Activated gamma-delta T cell treated with Interleukin-2 at 50 U/mL for 16 hours (primary cell): ENCODE measurements at places on chromosomes 5 and 9.

DNA sequence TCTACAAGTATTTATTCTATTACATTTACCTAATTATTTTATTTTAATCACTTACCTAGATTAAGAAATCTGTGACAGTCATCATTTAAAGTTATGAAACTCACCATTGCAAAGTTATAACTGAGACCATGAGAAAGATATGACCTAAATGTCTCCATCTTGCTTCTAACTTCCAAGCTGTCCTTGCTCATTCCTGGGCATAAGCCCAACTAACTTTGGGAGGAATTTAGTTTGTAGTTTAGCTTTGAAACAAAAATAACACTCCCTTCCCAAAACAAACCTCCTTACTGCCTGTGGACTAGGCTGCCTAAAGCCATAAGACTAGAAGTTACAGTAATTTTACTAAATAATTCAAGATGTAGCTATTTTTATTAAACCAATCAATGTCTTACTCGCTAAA, 195.6 kb upstream of the RAI14 start:
- no peak for DNase-seq

DNA sequence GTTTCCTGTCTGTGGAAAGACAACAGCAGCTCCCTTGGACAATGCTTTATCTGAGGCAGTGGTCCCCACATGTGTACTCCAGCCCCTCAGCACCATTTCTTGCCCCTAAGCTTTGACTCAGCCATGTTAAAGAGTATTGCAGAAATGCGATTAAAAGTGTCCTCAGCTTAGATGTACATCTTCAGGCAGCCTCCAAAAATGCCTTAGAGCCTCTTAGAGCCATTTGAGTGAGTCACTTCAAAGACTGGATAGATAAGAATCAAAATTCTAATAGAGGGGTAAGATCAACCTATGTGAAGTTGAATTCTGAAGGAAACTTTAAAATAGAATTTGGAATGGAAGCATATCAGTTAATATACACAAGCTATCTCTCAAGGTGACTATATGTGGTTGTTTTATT, 296.3 kb downstream of the ADAMTS6 start:
- DNase-seq = no peak

DNA sequence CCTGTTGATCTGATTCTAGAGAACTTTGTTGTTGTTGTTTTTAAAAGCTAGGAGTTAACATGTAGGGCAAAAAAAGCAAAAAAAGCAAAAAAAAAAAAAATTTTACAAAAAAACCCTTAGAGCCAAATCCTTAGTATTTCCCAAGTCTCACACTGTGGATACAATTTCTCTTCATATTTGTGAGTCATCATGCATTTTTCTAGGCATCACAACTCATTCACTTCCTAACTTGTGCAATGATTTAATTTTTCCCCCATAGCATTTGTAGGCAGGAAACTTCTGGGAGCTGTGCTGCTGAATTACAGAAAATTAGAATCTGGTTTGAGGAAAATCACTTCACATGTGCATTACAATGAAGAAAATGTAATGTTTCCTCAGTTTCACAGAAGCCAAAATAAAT, 91.9 kb downstream of the MARCHF3 start:
- no peak for DNase-seq

- no peak for DNase-seq
These were observed 389.6 kb downstream of the SEMA5A start for GRCh38 chr5:9156282-9156681.

- DNase-seq = no peak
These were observed 3.3 kb upstream of the LHX2 start for GRCh38 chr9:124008303-124008693.

- DNase-seq = no peak
These were observed 10.0 kb downstream of the NKD2 start for GRCh38 chr5:1018596-1018995.

GRCh38 chr5:141875795-141876627, 2.2 kb downstream of the PCDH1 start:
- DNase-seq = no peak

DNA sequence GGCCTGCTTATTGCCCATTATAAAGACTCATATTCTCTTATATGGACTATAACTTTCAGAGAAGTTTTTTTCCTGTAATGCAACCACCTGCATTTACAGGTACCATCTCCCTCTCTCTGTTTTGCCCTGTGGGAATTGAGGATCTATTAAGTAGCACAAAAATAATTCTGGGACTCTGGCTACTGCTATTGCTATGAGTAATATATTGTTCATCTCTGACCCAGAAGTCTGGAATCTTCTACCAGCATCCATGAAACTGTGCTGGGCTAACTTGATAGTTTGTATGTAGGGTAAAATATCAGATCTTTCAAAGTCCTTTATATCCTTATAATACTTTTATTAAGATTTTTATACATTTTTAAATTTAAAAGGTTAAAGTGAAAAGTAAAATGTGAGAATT, 607.2 kb downstream of the EFNA5 start:
- no peak for DNase-seq

GRCh38 chr9:113184539-113184938, 33.7 kb downstream of the SLC31A2 start:
- no peak for DNase-seq

DNA sequence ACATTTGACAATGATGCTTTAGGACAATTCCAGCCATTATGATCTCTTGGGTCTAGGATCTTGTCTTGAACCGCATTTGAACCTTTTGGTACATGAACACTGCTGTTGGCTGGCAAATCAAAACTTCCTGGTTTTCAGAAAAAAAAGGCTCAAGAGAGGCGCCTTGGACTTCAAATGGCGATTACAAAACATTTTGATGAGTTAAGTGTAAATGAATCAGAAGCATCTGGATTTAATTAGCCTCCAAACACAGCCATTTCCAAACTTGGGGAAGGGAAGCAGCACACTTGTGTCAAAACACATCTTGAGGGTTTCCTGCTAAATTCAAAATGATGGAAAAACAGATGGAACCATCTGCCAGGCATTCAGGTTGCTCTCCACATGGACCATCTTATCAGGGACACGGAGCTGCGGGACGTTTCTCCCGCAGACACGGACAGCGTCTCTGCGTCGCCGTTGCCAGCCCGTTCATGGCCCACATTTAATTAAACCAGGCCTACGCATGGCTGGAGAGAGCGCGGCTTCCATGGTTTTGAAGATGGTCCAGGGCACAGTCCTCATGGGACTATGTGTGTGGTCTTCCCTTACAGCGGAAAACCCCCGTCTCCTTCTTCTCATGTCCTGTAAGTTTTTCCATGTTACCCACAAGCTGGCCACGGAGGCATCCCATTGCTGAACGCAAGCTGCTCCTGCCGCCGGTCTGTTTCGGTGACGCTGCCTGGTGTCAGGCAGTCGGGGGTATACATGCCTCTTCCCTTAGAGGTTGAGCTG, 55.8 kb upstream of the PTCH1 start:
- no peak for DNase-seq

DNA sequence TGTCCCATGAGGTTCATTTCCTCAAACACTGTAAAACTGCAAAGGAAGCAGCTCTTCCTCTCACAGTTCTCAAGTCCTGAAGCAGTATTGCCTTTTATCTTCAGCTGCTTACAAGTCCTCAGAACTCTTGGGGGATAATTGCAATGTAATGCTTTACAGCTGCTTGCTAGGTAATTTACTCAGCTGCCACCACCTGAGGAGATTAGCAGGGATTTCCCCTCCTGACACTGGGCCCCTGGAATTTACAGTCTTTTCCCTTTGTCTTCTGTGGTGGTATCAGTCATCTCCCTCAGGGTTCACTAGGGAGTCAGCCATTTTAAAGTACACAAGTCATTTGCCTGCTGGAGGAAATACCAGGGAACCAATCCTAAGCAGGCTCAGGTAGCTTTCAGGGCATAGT, 754.3 kb upstream of the GRAMD2B start:
- DNase-seq = no peak

GRCh38 chr5:115455301-115455707, 89.3 kb downstream of the FEM1C start:
- no peak for DNase-seq

DNA sequence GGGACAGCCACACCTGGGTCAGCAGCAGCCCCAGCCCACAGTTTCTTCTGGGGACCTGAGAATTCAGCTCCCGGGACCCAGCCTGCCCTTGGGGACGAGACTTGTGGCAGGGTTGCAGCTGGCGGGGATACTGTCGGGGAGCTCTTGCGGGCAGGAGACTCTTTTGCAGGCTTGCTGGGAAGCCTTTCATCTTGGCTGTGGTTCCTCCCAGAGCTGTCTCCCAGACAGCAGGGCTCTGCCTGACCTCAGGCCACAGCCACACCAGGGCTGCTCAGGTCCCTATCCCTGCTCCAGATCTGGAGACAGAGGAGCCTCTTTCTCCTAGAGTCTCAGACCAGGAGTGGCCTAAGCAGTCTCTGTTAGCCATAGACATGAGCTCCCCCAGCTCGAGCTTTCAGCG, 4.7 kb upstream of the MYMK start:
- no peak for DNase-seq

GRCh38 chr9:130409246-130409645, 35.5 kb upstream of the ASS1 start:
- no peak for DNase-seq

DNA sequence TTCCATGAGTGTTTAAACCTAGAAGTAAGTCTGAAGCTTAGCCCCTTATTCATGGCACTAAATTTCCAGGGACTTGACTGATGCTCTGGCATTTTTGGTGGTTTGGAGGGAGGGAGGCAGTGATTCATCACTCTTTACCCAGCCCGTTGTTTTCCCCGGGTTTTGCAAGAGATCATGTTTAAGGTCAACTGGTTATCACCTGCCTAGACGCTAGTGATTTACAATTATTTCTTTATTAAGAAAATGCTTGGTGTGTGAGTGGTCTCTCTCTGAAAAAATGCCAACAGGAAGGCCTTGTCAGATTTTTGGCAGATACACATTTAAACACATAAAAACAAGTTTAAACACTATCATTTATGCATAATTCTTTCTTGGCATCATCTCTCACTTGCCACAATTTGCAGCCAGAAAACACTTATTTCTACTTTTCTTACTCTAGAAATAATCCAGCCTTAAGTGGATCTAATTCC, 737.9 kb upstream of the ZNF608 start:
- DNase-seq = no peak

DNA sequence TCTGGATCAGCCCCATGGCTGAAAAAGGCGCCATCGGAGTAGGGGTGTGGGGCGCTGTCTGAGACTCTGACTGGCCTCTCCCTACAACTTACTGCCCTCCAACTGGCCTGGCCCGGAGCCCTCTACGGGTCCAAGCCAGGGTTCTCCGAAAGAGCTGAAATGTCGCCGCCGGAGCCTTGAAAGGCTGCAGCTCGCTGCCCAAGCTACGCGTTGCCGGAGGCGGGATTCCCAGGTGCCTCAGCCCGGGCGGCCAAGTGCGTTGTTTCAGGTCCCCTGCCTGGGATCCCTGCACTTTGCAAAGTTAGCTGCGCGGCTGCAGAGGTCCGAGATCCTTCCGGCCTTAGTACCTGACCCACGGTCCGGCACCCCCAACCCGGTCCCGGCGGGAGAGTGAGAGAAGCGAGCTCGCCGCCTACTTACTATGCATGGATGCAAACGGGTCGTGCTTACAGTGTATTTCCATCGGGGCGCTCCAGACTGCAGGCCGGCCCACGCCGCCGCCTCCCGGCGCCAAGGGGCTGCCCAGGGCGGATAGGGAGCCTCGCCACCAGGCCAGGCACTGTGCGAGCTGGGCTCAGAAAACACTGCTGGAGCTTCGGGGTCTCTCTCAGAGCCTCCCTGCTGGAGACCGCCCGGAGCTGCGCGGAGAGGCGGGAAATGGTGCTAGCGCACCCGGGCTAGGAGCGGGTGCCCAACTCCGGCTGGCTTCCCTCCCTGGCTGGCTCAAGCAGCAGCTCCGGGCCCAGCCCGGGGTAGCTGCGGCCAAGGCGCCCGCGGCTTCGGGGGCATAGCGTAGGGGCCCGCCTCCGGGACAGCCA, 7.7 kb downstream of the PAX5 start:
- DNase-seq = no peak

GRCh38 chr5:150540615-150541396, 32.9 kb downstream of the NDST1 start:
- no peak for DNase-seq

DNA sequence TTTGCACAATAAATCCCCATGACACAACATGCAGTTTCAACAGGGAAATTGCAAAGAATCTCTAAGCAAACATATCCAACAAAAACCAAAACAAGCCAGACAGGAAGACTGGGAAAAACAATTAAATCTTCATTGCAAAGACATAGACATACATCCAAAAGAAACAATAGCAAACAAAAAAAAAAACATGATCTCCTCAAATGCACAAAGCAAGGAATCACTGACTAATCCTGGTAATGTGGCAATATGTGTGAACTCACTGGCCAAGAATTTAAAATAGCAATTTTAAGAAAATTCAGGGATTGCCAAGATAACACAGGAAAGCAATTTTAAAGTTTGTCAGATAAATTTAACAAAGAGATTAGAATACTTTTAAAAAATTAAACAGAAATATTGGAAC, 520.1 kb upstream of the SMC2 start:
- DNase-seq = no peak

DNA sequence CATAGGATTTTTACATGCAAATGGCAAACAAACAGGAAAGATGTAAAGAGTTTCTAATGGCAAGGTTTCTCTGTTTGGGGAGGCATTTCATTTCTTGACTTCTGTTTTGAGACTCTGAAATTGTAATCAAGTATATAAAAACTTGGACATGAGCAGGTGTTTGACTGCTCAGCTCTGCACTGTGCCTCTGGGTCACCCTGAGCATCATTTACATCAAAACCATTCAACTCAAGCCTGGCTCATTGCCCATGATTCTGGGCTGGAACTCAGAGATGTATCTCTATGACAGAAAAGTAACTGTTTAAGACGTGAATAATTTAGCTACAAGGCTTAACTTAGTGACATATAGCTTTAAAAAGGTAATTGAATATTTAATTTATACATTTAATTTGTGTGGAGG, 1402.4 kb upstream of the NUDT12 start:
- no peak for DNase-seq

DNA sequence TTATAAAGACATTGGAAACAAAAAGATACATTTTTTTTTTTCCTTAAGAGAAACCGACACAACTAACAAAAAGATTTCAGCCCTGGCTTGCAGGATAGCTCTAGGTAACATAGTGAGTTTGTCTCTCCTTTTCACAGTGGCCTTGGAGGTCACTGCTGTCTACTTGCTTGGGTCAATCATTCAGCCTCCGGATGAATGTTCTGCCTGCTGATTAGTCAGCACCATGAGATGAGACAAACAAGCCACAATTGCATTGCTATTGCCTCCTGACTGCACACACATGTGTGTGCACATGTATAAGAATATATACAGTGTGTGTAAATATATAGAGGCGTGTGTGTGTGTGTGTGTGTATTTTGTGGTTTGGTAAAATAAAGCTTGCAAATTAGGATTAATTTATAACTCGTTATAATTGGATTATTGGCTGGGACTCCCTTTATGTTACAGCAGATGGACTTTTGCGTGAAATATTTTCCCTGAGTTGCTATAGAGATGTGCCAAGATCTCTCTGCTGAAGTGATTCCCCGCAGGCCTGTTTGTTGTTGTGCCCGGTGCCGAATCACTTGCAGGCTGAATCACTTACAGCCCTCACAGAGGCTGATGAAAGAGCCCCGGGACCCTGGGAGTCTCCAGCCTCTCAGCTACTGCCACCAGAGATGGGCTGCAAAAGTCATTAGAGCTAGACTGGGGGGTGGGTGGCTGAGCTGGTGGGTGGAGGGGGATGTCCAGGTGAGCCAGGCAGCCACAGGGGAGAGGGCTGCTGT, 161.2 kb downstream of the FGF18 start:
- DNase-seq = no peak

GRCh38 chr5:145996135-145996534, 59.8 kb downstream of the SH3RF2 start:
- no peak for DNase-seq

- no peak for DNase-seq
These were observed 8.0 kb downstream of the AFAP1L1 start for GRCh38 chr5:149279661-149280060.
